Stimulated activated CD8-positive, alpha-beta memory T cell treated with anti-CD3 and anti-CD28 coated beads, Interleukin-2, amount 100 ng/mL, for 1 hour (primary cell): ENCODE measurements at places on chromosomes 6 and 20.
A peak's percentile ranks its signal among the peaks of the same experiment; 100 is the strongest.

- DNase-seq = no peak
Observed at GRCh38 chr6:170211404-170212025, 79.4 kb downstream of the DLL1 start.

DNA sequence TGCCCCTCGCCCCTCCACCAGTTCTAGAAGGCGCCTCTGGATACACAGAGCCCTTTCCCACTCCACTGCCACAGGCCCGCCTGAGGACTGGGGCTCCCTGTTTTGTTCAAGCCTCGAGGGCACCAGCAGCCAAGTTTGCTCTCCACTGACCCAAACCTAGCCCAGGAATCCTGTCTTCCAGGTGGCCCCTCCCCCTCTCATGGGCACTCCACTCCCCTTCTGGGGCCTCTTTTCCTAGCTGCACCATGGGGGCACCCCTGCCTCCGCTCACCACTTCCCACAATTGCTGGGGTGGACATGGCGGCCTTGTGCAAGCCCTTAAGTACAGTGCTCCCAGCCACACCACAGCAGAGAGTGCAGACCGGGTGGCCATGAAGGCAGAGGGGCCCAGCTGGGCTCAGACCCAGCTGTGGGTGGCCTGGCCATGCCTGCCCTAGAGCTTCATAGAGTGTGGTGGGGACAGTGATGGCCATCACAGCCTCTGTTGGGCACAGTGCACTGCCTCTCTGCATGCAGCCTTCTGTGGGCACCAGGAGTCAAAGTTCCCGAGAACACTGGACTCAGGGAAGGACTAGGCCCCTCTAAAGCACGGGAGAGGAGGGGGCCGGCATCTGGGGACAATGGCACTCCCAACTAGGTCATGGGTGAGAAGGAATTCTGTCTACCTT is 1.3 kb downstream of the MYL9 start:
- no peak for DNase-seq

GRCh38 chr6:28856620-28857005 is 67.2 kb downstream of the TRIM27 start:
- DNase-seq = no peak

DNA sequence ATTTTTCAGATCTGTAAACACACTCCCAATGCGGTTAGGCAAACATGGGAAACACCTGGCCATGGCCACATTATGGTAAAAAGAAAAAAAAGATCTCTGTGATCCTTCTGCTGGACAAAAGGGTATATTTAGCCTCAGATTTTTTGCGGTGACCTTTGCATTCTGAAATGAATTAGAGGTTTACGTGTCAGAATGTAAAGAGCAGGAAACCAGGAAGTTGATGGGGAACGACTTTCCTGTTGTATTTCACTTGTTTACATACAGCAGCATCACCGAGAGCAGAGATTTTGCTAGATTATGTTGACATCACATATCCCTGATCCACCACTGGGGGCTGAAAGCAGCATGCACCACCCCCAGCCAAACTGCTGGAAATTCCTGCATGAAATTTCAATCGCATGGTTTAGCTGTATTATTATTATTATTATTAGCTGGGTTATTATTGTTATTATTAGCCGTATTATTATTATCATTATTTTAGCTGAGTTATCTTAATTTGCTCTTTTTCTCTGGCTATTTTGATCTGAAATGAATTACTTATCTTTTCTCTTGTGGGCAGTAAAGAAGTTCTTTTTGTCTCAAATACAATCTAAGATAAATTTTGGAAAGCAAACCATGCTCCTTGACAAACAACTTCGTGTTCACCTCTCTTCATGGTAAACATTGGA is 189.4 kb downstream of the ZFP64 start:
- DNase-seq = no peak

DNA sequence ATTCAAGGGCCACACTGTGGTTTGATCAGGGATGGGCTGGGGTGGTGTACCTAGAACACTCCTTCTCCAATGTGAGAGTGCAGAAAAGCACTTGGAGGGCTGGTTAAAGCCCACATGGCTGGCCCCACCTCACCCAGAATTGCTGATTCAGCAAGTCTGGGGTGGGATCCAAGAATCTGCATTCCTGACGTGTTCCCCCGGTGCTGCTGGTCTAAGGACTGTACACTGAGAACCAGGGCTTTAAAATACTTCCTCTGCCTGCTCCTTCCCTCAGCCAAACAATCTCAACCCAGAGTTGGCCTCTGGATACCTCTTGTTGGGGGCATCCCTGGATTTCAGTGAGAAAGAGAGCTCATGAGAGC is 13.4 kb upstream of the OCSTAMP start:
- no peak for DNase-seq

- DNase-seq = no peak
Observed at GRCh38 chr6:87900160-87900698, 147.4 kb upstream of the SPACA1 start.

- no peak for DNase-seq
Observed at GRCh38 chr20:13611611-13612125, 27.1 kb downstream of the TASP1 start.

DNA sequence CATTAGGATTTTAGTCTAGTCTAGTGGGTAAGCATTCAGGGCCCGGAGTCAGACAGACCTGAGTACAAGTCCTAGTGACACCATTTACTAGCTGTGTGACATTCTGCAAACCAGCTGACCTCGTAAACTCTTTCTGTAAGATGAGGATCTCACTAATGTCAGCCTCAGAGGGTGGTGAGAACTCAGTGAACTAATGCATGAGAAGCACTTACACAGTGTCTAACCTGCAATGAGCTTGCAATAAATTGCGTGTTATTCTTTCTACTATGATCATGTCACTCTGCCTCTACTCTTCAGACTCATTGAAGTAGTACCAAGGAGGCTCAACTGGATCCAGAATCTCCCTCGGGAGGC is 41.1 kb upstream of the ZNF831 start:
- DNase-seq = no peak

DNA sequence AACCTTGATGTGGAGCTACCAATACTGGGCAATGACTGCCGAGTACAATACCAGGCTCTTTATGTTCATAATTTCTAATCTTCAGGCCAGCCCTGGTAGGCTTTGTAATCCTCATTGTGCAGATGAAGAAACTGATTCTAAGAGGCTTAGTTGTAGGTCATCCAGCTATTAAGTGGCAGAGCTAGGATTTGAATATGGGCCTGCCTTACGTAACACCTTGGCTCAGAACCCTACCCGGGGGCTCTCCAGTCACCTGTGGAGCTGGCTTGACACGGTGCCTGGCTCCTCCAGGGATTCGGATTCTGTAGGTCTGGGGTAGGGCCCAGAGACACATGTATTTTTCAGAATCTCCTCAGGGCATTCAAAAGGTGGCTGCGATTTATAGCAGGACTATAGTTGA is 515.5 kb downstream of the QKI start:
- DNase-seq = no peak

- DNase-seq = no peak
Observed at GRCh38 chr6:64415926-64416325, 780.3 kb downstream of the PHF3 start.

GRCh38 chr20:19453862-19454261 is 241.4 kb downstream of the SLC24A3 start:
- no peak for DNase-seq

DNA sequence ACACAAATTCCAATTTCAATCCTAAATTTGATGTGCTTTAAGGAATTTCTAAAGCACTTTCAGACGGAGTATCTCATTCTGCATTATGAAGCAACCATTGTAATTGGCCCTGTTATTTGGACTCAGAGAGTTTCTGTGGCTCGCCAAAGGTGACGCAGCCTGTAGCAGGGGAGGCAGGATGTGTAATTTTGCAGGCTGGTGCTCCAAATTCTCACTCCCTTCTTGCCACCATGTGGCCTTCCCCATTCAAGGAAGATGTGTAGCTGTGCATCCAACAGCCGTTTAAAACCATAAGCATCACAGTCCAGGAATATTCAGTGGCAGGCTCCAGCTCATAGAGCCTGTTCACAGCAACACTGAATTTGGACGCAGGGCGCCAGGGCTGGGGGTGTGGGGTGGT is 45.8 kb downstream of the AGPAT4 start:
- DNase-seq = no peak

- no peak for DNase-seq
Observed at GRCh38 chr6:44012078-44012493, 115.2 kb downstream of the MRPL14 start.

DNA sequence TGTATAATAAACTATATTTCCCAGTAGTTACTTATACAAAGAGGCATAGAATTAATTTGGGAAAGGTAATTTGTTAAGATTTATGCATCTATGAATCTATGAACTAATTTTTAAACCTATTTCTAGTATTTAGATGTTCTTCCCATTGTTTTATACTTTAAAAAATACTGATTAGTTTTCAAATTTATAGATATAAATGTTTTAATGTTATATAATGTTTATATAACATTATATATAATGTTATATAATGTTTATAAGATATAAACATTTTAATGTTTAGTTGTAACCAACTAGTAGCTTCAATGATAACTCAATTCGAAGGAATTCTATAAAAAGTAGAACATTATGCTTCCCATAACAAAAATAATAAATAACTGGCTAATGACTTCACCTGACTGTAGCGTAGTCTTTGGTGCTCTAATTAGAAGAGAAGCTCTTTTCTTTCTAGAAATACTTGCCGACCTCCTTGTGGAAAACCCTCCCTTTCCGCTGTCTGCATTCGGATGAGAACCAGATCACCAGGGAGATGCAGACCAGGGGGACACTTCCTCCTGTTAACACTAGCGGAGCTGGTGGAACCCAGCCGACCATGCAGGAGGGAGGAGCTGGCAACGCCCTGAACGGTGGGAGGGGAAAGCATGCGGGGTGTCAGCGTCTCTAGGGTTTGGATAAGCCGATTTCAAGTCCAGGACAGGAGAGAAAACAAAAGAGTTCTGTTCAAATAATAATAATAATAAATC is 158.4 kb downstream of the OR2B2 start:
- DNase-seq = peak; percentile 24

DNA sequence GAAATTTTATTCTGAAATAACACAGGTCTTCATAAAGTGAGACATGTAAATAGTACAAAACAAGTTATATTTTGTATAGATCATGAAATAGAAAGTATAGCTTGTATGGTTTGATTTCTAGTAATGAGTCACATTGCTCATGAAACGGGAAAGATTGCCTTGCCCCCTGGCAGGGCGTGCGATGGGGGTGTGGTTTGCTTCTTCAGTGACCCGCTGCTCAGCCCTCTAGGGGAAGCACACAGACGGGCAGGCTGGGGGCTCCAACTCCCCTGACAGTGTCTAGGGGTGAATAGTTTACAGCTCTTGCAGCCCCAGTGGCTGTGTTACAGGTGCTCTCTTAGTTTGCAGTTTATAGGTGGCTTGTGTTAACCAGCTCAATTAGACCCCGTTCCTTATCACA is 170.5 kb upstream of the RGS17 start:
- no peak for DNase-seq

DNA sequence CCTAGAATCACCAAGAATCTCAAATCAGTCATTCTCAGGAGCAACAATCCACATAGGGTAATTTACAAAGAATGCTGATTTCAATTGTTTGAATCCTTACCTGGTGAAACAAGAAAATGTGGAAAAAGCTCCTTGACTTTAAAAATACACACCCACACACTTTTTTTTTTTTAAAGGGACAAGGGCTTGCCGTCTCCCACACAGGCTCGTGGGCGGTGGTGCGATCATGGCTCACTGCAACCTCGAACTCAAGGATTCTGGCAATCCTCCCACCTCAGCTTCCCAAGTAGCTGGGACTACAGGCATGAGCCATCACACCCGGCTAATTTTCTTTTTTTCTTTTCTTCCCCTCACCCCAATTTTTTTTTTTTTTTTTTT is 30.7 kb downstream of the PARD6B start:
- DNase-seq = no peak

DNA sequence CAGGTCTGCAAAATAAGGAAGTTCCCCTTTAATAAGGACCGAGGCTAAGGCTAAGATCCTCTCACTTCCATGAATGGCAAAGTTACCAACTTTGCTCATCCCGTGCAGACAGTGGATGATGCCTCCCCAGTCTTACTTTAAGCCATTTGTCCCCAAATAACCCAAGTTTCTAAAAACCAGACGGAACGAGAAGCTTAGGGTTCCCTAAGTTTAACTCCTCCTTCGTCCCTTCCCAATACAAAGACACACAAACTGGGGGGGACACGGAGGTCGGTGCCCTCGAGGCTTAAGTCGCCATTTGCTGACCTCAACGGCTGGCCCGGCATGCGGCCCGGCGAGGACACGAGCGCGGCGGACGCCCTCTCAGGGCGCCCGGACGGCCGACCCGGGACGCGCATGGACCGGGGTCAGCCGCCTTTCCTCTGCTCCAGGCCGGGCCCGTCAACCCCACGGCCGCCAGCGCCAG is 527 bp downstream of the FBXO30 start:
- DNase-seq = no peak

DNA sequence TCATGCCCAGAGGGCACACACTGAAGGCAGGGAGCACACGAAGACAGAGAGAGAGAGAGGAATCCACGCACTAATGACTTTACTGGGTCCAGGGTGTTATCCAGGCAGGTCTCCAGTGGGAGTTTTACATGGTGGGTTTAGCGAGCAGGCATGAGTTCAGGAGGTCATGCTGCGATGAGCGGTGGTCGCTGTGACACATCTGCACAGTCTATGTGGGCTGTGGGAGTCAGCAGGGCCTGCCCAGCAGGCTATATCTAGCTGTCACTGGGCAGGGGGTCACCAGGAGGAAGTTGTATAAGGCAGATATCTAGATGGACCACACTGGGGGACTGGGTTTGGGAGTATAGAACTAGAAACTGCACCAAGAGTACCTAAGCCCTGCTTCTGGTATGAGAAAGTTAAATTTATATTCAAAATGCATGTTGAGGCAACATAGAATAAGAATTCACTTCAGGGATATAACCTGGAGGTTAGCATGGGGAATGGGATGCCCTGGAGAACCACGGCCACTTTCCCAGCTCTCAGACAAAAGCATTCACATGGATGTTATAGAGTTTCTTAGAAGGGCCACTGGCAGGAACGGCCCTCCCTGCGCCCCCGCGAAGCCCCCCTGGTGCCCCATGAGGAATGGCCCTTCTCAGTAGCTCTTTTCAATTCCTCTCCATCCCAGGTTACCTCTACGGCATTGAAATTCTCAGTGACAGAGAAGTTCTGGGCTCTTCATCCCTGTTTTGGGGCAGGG is 113.9 kb downstream of the RNF144B start:
- DNase-seq = no peak

DNA sequence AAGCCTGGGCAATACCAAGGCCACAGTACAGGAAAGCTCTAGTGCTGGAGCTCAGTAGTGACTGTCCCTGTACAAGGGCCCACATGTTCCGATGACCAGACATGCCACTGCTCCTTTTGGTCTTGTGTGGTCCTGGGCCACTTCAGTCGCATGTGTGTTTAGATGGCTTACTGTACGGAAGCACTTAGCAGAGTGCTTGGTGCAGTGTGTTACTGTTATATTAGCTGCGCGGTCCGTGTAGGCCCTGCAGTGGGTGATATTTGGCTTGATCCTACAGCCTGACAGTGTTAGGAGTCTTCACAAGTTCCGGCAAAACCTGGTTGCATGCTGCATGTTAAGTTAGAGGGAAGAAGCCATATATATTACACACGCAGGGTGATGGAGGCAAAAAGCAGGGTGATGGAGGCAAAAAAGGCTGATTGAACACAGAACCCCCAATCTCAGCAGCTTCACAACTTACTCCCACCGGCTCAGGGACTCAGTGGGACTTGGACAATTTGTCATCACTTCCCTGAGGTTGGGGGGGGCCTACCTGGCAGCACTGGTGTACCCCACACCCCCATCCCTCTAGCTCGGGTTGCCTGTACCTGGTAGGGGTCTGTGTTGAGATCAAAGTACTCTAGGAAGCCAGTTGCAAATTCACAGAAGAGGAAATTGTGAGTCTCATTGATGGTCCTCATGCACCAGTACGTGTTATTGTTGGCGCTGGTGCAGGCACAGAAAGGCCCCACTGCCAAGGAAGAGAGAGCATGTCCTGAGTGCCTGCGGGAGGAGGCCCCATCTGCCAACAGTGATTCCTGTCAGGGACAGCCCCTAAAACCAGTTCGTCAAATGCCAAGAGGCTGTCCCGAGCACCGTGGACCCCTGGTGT is 122.6 kb downstream of the SULF2 start:
- DNase-seq = no peak
